ENCODE measurements at places on chromosomes 13 and 19. TPM values are rescaled to one million over a fixed set of nuclear protein-coding genes. Genes with fewer than 3 reads are reported as not detected.

LILRA5 gene
- total RNA-seq, result not detected

CAPN12 gene
- 6.5 TPM for total RNA-seq

LGALS14 gene
- not detected for total RNA-seq

PROZ gene
- not detected for total RNA-seq

NOVA2 gene
- 1.3 TPM for total RNA-seq

OR4F17 gene
- total RNA-seq, result not detected

ATP8A2 gene
- total RNA-seq, result not detected

DMAC2 gene
- total RNA-seq, result 111 TPM

HSPB6 gene
- total RNA-seq, result 0.39 TPM

N4BP2L1 gene
- total RNA-seq, result 0.62 TPM

ZNF541 gene
- total RNA-seq, result not detected

CACTIN gene
- 19.3 TPM for total RNA-seq

CEACAM3 gene
- not detected for total RNA-seq

C3 gene
- total RNA-seq, result 60.4 TPM

PSG6 gene
- total RNA-seq, result not detected

CGB8 gene
- total RNA-seq, result 2.7 TPM

ZNF600 gene
- 0.59 TPM for total RNA-seq

ATP1A3 gene
- total RNA-seq, result 5.9 TPM

RASGRP4 gene
- 0.19 TPM for total RNA-seq

RPS5 gene
- 1,921 TPM for total RNA-seq

SLC25A41 gene
- total RNA-seq, result 0.14 TPM

CFD gene
- 10.1 TPM for total RNA-seq

NLRP12 gene
- total RNA-seq, result not detected

CCDC124 gene
- total RNA-seq, result 110 TPM

MYPOP gene
- 10.4 TPM for total RNA-seq

LRRC4B gene
- 0.59 TPM for total RNA-seq

STRN4 gene
- 87.3 TPM for total RNA-seq

IL27RA gene
- 8.7 TPM for total RNA-seq

TEX26 gene
- not detected for total RNA-seq

All from A549 treated with dexamethasone at 1 μM for 4 hours (cell line).